ENCODE measurements at places on chromosomes 2 and 18.
A peak's percentile ranks its signal among the peaks of the same experiment; 100 is the strongest.

DNA sequence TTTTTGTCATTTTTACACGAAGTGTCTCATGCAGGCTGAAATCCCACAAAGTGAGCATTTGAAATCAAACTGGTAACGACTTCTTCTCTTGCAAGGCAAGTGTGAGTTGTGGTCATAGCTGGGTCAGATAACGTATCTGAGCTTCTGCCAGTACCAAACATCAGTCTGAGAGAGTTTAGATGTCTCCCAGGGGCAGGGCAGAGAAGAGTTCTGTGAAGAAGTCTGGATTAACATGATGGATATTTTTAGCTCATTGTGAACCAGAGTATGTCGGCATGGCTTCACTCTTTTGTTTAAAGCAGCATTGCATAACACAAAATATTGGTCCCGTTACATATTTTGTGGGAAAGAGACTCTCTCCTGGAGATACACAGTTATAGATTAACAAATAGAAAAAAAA lies 655.5 kb upstream of the KLHL29 start:
- no peaks in the 10 kb centered on the region for H3K4me1 ChIP-seq
- no peaks in the 10 kb centered on the region for H3K27me3 ChIP-seq
- no peak overlapping the region for H3K4me3 ChIP-seq
- no peaks in the 10 kb centered on the region for H3K36me3 ChIP-seq
- H3K27ac ChIP-seq, result no peak overlapping the region

DNA sequence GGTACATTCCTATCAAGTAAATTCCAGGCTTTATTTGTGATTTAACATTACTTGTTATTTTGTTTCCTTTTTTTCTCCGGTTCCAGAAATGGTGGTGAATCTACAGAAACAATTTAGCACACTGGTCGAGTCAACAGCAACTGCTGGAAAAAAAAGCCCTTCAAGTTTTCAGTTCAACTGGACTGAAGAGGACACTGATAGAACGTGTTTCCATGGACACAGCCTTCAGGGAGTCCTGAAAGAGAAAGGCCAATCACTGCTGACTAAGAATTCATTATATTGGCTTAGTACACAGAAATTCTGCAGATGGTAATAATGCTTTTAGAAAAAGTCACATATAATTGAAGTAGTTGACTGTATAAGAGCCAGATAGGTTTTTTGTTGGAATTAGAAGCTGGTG lies 32.0 kb upstream of the GRHL1 start:
- H3K27me3 ChIP-seq, result no peaks in the 10 kb centered on the region
- H3K27ac ChIP-seq, result no peak overlapping the region
- H3K36me3 ChIP-seq, result peaks cover 29% of the 10 kb centered on the region
- no peak for DNase-seq
- H3K4me3 ChIP-seq, result no peak overlapping the region
- no peaks in the 10 kb centered on the region for H3K4me1 ChIP-seq

DNA sequence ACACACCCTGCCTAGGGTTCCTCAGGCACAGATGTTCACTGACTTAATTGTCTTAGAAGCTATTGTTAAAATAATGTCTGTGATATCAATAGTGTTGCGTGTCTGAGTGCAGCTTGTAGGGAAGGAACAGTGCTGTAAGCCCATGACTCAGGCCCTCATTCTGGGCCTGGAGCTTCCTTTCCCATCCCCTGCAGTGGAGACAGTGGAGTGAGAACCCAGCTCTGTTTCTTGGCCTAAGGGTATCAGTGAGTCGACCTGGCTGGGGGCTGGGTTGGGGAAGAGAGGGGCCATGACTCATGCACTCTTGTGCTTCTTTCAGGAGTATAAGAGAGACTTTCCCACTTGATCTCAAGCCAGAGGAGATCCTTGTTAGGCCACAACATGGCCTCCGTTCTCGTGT lies 106.8 kb downstream of the HRH4 start:
- H3K4me3 ChIP-seq, result no peak overlapping the region
- H3K36me3 ChIP-seq, result no peaks in the 10 kb centered on the region
- H3K4me1 ChIP-seq, result no peaks in the 10 kb centered on the region
- H3K27me3 ChIP-seq, result no peaks in the 10 kb centered on the region
- H3K27ac ChIP-seq, result no peak overlapping the region

GRCh38 chr2:235543128-235543750 lies 49.4 kb downstream of the AGAP1 start:
- no peak overlapping the region for H3K4me3 ChIP-seq
- H3K27ac ChIP-seq, result no peak overlapping the region
- peaks cover 19% of the 10 kb centered on the region for H3K4me1 ChIP-seq

GRCh38 chr2:136118819-136119716 lies 1.1 kb upstream of the CXCR4 start:
- H3K36me3 ChIP-seq, result no peaks in the 10 kb centered on the region
- no peak for DNase-seq
- H3K27ac ChIP-seq, result peak overlapping the region; percentile 55
- peaks cover 3% of the 10 kb centered on the region for H3K27me3 ChIP-seq

DNA sequence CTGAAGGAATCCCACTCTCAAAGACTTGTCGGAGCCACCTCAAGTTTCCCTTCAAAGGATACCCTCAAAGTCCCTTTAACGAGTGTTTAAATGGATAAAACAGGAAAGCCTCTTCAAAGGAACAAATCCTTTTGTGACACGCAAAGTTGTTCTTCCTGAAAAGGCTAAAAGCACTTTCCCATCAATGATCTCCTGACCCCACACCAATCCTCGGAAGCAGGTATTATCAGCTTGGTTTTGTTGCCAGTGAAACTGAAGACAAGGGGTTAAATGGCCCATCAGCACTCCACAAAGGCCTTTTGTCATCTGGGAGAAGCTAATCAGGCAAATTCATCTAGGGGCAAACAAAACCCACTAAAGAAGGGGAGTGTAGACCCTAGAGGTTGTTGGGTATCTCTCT lies 418.0 kb upstream of the ID2 start:
- H3K27me3 ChIP-seq, result no peaks in the 10 kb centered on the region
- no peaks in the 10 kb centered on the region for H3K36me3 ChIP-seq
- H3K4me3 ChIP-seq, result no peak overlapping the region
- no peak for DNase-seq
- no peak overlapping the region for H3K27ac ChIP-seq
- no peaks in the 10 kb centered on the region for H3K4me1 ChIP-seq

GRCh38 chr18:48662011-48662661 lies 123.3 kb downstream of the CTIF start:
- no peak for DNase-seq
- H3K4me1 ChIP-seq, result peaks cover 69% of the 10 kb centered on the region

- no peaks in the 10 kb centered on the region for H3K27me3 ChIP-seq
- H3K4me3 ChIP-seq, result no peak overlapping the region
- no peaks in the 10 kb centered on the region for H3K36me3 ChIP-seq
- no peak overlapping the region for H3K27ac ChIP-seq
- no peak for DNase-seq
Measured at GRCh38 chr2:8620611-8621382, 61.1 kb upstream of the ID2 start.

GRCh38 chr2:234403074-234403473 lies 93.8 kb downstream of the ARL4C start:
- H3K27ac ChIP-seq, result no peak overlapping the region
- no peak overlapping the region for H3K4me3 ChIP-seq
- H3K36me3 ChIP-seq, result no peaks in the 10 kb centered on the region
- no peaks in the 10 kb centered on the region for H3K4me1 ChIP-seq
- DNase-seq, result no peak

- no peak for DNase-seq
- H3K4me3 ChIP-seq, result no peak overlapping the region
- no peaks in the 10 kb centered on the region for H3K27me3 ChIP-seq
- no peak overlapping the region for H3K27ac ChIP-seq
Measured at GRCh38 chr2:222893716-222894115, 32.9 kb downstream of the ACSL3 start.

DNA sequence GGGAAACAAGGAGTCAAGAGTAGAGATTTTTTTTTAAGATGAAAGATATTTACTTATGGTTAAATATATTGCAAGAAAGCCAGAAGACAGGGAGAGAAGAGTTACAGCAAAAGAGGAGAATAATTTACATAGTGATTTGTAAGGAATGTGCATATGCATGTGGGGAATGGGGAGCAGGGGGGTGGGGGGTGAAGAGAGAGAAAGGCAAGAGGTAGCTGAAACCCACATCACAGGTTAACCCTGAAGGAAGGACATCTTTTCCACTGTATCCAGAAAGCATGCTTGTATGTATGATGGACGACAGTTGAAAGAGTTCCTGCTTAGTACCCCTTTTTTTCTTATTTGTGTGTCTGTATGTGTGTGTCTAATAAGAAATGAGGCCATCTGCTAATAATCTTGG lies 371.9 kb downstream of the RAD51AP2 start:
- H3K27me3 ChIP-seq, result no peaks in the 10 kb centered on the region
- no peaks in the 10 kb centered on the region for H3K4me1 ChIP-seq
- no peak overlapping the region for H3K4me3 ChIP-seq

DNA sequence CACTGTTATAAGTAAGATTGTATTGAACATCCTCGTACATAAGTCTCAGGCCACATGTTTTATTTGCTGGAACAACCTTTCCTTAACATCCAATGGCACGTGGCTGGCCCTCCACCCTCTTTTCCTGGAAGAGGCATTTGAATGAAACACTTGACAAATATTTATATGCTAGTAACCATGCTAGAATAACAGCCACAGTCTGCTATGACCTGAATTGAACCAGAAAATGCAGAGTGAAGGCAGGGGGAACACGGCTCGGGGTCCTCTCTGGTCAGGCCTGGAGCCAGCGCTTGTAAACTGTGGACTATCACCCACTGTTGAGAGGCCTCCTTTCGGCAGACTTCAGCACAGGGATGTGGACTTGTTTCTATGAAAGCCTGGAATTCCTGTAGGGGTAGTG lies 198.2 kb upstream of the COPS8 start:
- H3K27ac ChIP-seq, result peak overlapping the region; percentile 60
- H3K4me1 ChIP-seq, result peaks cover 14% of the 10 kb centered on the region

DNA sequence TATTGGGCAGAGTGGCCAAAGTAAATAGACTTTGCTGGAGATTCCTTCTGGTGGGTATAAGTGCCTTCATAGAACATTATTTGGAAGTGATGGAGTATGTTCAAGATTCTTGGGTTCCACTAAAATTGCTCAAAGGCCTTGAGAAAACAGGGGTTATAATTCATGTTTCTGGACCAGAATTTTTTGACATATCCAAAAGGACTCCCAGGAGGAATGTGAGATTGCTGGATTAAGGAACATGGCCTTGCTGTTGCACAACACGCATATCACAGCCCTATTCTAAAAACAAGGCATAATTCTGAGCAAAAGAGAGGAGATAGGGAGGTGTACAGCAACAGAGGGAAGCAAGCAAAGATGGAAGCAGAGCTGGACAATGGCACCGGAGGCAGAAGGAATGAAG lies 111.7 kb upstream of the TNP1 start:
- DNase-seq, result no peak
- H3K27me3 ChIP-seq, result no peaks in the 10 kb centered on the region
- peaks cover 44% of the 10 kb centered on the region for H3K4me1 ChIP-seq
- H3K36me3 ChIP-seq, result no peaks in the 10 kb centered on the region

DNA sequence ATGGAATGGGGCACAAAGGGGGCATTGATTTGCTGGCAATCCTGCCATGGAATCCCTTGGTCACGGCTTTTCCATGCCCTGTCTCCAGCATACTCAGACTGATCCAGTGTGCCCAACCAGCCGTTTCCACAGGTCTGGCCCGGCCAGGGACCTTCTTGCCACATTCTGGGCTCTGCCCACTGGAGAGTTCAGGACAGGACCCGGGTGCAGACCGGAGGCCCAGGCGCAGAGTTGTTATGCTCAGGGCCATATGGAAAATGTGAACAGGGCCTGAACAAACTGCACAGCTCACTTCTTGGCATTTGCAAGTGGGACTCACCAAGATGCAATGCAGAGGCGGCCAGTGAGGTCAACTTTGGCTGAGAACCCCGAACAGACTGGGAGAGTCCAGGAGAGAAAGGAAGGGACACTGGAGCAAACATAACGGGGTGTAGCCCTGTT lies 15.6 kb upstream of the ASAP2 start:
- H3K36me3 ChIP-seq, result no peaks in the 10 kb centered on the region
- H3K4me3 ChIP-seq, result no peak overlapping the region
- peak overlapping the region; percentile 50 for H3K27ac ChIP-seq

- DNase-seq, result no peak
- no peaks in the 10 kb centered on the region for H3K36me3 ChIP-seq
- no peaks in the 10 kb centered on the region for H3K4me1 ChIP-seq
- H3K4me3 ChIP-seq, result no peak overlapping the region
Measured at GRCh38 chr18:38940863-38941531, 1375.4 kb upstream of the CELF4 start.

- no peaks in the 10 kb centered on the region for H3K4me1 ChIP-seq
- no peak for DNase-seq
- no peak overlapping the region for H3K27ac ChIP-seq
- H3K4me3 ChIP-seq, result no peak overlapping the region
- H3K27me3 ChIP-seq, result no peaks in the 10 kb centered on the region
Measured at GRCh38 chr2:37906131-37906530, 19.0 kb upstream of the RMDN2 start.

DNA sequence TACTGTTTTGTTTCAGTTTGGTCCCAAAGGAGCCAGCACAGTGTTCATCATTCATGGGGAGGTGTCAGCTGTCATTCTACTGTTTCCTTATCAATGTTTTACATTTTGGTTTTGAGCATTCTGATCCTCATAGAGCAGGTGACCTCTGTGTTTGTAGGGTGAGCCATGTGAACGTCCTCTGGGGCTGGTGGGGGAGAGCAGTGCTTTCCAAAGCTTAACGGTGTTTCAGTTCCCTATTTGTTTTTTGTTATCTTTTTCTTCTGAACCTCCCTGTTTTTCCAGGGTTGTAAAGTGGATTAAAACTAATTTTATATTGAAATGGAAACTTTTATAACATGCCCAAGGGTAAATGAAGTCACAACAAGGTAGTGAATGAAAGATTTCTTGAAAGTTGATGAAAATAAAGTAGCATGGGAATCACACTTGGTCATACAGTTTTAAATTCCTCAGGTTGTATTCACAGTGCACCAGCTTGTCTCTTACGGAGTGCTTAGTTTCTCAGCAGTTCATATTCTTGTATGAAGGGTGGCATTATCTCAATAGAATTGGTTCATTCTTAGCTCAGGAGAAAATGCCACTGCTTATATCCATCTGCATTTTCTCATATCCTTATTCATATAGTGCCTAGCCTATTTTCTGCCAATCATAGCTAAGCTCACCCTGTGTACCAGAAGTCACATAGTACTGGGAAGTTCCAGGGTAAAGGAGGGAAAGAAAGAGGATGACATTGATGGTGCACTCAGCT lies 54.5 kb downstream of the MAP4K4 start:
- no peak for DNase-seq
- no peak overlapping the region for H3K27ac ChIP-seq
- no peaks in the 10 kb centered on the region for H3K36me3 ChIP-seq

DNA sequence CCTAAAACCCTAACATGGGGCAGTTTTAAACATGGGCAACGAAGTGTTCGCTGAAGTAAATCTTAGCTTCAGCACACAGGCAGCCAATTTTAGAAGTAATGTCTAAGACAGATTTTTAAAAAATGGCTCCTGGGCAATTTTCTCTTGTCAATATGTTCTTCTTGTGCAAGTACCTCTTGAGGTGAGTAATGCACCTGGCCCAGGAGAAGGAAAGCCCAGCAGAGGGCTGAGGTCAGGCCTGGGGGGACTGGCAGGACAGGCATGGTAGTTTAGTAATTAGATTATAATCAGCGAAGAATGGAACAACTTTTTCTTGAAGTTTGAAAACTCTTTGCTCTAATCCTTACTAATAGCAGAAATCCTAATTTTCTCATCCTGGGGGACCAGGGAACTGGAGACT lies 77.6 kb downstream of the SPRED2 start:
- H3K36me3 ChIP-seq, result no peaks in the 10 kb centered on the region
- peak; percentile 24 for DNase-seq
- no peak overlapping the region for H3K27ac ChIP-seq
- H3K4me1 ChIP-seq, result peaks cover 24% of the 10 kb centered on the region

- H3K27me3 ChIP-seq, result no peaks in the 10 kb centered on the region
- no peak for DNase-seq
- peak overlapping the region; percentile 86 for H3K27ac ChIP-seq
Measured at GRCh38 chr2:25294573-25295462, 46.9 kb downstream of the DNMT3A start.

GRCh38 chr2:239251971-239252370 lies 148.8 kb downstream of the HDAC4 start:
- H3K36me3 ChIP-seq, result no peaks in the 10 kb centered on the region
- H3K27ac ChIP-seq, result no peak overlapping the region
- H3K4me1 ChIP-seq, result peaks cover 86% of the 10 kb centered on the region
- H3K4me3 ChIP-seq, result no peak overlapping the region

Data from esophagus muscularis mucosa (tissue), 4 donors.